GM10248 (cell line): ENCODE measurements at places on chromosomes 6 and 20.
A peak's percentile ranks its signal among the peaks of the same experiment; 100 is the strongest.

- DNase-seq, result no peak
Observed at GRCh38 chr20:48879612-48880245, 41.8 kb upstream of the ARFGEF2 start.

GRCh38 chr20:47350181-47350550, 6.3 kb downstream of the ZMYND8 start:
- no peak for DNase-seq

DNA sequence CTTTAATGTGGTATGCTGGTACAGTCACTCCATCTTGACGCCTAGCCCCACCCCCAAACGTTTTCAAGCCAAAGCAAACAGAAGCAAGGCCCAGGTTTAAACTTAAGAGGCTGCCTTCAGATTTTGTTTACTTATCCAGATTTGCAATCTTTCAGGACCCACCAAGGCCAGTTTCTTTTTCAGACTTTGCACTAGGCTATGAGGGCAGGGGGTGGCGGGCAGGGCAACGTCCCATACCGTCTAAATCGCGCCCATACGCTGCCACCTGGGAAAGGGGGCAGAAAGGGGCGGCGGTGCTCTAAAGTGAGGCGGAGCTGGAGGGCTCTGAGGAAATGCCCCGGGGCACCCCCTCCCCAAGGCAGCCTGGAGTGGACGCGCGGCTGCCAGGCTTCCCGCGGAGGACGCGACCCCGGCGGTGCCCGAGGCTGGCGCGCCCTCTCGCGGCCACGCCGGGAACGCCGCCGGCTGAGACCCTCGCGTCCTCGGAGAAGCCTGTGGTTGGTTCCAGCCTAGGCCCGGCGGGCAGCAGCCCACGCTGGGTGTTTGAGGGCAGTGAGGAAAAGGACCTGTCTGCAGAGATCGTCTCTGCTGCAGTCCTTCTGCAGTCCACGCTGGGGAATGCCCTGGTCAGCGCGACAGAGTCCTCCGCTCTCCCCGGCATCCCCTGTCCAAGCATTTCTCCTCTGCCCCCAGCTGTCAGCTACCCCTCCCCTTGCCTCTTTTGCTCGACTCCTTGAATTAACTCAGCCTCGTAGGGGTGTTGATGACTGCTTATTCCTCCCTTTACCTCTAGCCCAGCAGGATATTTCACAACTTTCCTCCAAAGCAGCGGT, 129.2 kb upstream of the PRND start:
- peak; percentile 81 for DNase-seq

GRCh38 chr20:57236813-57237584, 29.4 kb downstream of the BMP7 start:
- no peak for DNase-seq

DNA sequence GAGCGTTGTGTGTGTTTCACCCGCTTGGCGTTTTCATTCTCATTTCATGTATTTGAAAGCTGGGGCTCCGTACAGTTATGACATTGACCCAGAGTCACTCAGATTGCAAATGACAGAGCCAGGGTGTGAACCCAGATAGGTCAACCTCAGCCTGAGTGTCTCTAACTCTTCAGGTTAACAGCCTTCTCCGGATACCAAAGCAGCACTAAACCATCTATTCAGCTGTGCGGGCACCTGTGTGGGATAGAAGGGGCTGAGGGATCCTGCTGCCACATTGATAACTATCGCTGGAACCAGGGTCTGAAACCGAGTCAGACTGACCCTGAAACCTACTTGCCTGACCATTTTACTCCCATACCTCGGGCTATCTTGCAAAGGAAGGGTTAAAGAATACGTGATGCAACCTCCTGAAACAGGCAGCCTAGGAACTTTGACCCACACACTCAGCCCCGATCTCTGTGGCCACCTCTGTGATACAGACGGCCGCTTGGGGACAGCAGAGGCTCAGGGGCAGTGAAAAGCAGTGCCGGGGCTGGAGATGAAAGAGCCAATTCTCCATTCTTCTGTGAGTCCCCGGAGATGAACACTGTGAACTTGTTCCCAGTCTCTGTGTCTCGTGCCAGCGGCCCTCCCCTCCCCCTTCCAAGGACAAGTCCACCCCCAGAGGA, 233.5 kb upstream of the QKI start:
- DNase-seq, result peak; percentile 25

DNA sequence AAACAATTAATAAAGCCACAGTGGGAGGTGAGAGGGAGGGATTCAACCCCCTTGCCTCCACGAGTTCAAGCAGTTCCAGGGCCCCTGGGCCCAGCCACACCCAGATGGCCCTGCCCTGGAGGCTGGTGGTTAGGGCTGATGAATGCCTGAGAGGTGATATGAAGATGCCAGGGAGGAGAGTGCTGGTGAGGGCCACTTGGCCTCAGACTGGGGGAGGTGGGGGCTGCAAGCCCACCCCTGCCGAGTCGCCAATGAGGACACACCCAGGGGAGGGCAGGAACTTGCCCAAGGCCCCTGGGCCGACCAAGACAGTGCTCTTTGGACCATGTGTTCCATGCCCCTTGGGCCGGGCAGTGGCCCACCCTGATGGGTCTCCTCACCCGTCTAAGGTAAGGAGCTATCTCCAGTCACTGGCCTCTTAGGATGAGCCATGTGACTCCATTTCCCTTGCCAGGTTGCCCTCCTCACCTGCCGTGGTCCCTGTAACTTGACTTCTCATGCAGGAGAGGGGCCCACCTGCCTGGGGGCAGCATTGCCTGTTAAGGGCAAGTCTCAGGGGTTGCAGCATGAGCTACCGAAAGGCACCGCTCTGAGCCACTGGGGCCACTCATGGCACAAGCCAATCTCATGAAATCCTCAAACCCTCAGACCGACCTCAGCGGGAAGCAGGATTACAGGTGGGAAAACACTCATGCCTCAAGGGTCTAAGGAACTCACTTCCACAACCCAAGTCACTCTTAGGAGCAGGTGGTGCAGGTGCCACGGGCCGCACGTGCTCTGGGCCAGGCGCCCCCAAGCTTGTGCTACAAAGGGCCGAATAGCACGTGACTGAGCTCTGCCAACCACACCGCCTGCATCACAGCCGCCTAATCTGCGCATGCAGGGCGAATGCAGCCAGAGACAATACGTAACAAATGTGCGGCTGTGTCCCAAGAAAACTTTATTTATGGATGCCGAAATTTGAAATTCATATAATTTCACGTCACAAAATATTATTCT, 147.4 kb upstream of the MLN start:
- no peak for DNase-seq

- no peak for DNase-seq
Observed at GRCh38 chr6:110319381-110319780, 38.8 kb downstream of the METTL24 start.

DNA sequence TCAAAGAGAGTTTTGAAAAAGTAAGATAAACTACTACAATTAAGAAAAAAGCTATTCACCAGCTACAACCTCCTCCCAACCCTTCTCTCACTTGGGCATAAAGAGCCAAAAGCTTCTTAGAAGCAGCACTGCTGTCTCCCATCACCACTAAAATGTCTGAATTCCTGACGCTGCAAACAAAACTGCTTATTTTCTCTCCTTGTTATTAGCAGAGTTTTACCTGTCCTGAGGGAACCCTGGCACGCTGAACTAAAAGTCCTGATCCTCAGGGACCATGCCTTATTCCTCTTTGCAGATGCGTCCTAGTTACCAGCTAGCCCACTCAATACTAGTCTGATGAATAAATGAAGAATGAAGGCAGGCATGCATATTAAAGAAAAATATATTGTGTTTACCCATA, 1.1 kb downstream of the HACE1 start:
- no peak for DNase-seq

- DNase-seq, result peak; percentile 81
Observed at GRCh38 chr6:32816746-32817204, at the start of gene HLA-DOB. Gene HLA-DOB (minus strand): TSS chr6:32817002. CDS start chr6:32816951, 51 bp downstream.

DNA sequence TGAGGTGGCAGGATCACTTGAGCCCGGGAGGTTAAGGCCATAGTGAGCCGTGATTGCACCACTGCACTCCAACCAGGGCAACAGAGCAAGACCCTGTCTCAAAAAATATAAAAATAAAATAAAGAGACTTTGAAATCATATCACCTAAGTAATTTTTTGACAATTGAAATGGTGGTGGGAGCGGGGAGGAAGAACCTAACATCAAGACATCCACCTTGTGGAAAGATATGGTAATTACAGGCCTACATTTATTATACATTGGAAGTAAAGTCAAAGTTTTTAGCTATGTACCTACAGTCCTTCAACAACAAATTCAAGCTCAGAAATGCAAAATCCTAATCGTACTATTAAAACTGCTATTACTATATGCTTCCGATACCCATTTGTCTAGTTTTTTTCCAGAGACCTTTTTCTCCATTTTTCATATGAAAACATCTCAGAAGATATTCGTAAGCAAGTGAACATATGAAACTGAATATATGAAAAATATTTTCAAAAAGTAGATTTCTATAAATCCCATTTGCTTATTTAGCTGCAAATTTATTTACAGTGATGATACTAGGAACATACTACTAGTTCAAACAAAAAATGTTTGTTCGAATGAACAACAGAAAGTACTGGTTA, 83.3 kb downstream of the SYCP2 start:
- no peak for DNase-seq

DNA sequence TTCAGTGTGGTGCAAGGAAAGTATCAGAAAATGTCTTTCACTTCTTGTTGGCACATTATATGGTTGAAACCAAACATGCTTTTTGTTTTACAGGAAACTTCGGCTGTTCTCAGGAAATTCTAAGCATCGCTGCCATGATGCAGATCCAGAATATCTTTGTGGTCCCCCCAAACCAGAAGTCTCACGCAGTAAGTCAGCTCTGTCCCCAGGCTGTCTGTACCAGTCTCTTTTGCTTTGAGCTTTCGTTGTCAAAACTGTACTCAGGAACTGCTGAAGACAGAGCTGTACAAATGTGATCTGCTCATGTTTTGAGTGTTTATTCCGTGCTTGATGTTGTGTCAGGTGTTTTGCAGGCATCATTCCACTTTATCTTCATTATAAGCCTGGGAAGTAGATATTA, 59.6 kb downstream of the DHX35 start:
- no peak for DNase-seq

DNA sequence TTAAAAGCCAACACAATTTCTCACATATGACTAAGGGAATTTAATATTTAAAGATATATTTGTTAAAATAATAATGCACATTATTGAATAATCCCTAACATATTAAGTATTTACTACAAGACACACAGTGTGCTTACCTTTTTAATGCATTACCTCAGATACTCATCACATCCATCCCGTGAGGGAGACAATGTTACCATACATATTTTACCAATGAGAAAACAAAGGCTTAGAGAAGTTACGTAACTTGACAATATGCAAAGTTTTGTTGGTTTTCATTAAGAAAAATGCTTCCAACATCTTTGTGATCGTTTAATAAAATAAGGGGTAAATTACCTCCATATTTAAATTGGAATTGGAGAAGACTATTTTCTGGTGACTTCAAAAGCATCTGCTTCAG, 4.3 kb downstream of the IFNGR1 start:
- DNase-seq, result no peak

DNA sequence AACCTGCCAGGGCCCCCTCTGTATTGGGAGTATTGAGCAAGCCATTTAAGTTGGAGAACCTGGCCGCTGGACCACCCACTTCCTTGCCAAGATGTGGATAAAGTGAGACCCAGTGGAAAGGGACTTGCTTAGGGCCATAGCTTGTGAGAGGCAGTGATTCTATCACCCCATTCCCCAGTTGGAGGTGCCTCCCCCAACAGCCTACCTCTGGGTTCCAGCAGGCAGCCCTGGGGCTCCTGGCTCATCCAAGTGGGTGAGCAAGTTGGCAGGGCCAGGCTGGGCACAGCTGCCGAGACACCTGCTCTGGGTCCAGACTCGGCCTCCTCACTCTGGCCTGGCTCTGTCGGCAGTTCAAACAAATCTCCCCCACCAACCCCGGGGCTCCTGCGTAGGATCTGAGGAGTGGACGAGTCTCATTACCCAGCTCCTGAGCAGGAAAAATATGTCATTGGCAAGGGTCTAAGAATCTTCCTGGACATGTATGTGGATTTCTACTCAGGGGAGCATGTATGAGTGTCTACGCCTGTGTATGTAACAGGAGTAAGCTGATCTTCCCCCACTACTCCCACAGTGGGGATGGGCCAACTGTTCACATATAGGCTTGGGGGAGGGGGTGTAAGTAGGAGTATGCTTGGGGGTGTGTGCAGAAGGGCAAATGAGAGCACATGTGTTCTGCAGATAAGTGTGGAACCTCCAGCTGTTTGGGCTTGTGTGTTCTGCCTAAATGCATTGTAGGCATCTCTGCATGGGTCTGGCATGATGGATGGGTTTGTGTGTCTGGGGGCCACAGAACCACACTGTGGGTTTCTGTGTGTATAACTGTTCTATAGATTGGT, 1.9 kb downstream of the ID1 start:
- no peak for DNase-seq

DNA sequence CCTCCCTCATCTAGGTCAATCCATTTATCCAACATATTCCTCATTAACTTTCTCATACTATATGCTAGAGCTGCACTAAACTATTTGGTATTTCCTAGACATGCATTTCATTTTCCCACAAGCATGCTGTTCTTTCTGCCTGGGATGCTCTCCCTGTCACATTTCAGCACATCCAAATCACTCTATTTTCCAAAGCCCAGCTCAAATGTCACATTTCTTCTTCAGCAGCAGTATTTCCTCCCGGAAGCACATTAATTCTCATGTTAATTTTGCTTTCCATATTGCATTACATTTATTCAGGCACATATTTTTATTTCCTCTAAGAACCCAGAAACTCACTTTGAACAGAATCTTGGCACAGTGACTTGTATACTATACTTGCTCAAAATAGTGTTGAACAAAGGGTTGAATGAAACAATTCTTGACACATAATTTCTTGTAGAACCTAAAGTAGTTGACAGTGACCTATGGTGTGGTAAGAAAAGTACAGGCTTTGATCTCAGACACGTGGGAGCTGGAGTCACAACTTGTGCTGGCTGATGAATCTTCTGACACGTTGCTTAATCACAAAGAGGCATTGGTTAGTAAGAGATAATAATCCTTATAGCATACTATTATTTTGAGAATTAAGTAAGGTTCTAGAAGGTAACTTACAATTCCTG, 30.8 kb upstream of the CD2AP start:
- DNase-seq, result no peak

DNA sequence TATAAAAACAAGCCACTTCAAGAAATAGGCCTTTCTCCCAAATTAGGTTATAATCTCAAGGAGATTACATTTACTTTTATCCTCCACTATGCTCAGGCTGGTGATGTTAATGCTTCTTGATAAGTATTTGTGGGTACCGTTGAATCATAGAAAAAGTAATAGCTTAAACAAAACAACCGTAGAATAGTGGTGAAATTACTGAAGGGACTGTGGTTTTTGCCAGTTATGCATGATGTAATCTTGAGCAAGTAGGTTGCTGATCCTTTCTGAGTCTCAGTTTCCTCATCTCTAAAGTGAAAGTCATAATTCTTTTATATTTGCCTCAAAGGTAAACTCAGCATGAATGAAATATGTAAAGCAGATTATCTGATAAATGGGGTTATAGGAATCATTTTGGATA, 187.3 kb upstream of the JAG1 start:
- no peak for DNase-seq

- no peak for DNase-seq
Observed at GRCh38 chr6:137910424-137910834, 43.4 kb downstream of the TNFAIP3 start.

- DNase-seq, result no peak
Observed at GRCh38 chr6:15425947-15426346, 180.1 kb downstream of the JARID2 start.

- no peak for DNase-seq
Observed at GRCh38 chr20:37464611-37465010, 56.4 kb upstream of the NNAT start.

GRCh38 chr6:163600331-163600730, 185.8 kb downstream of the QKI start:
- no peak for DNase-seq
